ENCODE measurements at places on chromosomes 1 and 21. TPM values are rescaled to one million over a fixed set of nuclear protein-coding genes. Genes with fewer than 3 reads are reported as not detected.

CFAP141 gene
- total RNA-seq: not detected

RHD gene
- total RNA-seq: 0.35 TPM

OR10J4 gene
- not detected for total RNA-seq

CLCA1 gene
- not detected for total RNA-seq

FAAH gene
- 12.6 TPM for total RNA-seq

NOS1AP gene
- 0.40 TPM for total RNA-seq

HAO2 gene
- total RNA-seq: 0.13 TPM

GJC2 gene
- 1.6 TPM for total RNA-seq

CFAP74 gene
- not detected for total RNA-seq

MCOLN2 gene
- total RNA-seq: 0.18 TPM

KIF14 gene
- total RNA-seq: 3.1 TPM

ARV1 gene
- total RNA-seq: 11.8 TPM

ZNF593OS gene
- total RNA-seq: 0.31 TPM

OR2G6 gene
- not detected for total RNA-seq

MROH7 gene
- total RNA-seq: 4.3 TPM

OR2M7 gene
- total RNA-seq: not detected

KCNE2 gene
- total RNA-seq: 0.22 TPM

RNU1-4 gene
- 2,384 TPM for total RNA-seq

APOBEC4 gene
- total RNA-seq: not detected

VCAM1 gene
- 18.4 TPM for total RNA-seq

MPZ gene
- 21.9 TPM for total RNA-seq

CAPN8 gene
- 0.58 TPM for total RNA-seq

CLCA4 gene
- not detected for total RNA-seq

ACTN2 gene
- total RNA-seq: 522 TPM

ADAMTS5 gene
- 13.0 TPM for total RNA-seq

ZNF362 gene
- total RNA-seq: 16.1 TPM

DIRAS3 gene
- total RNA-seq: 3.5 TPM

SHISAL2A gene
- total RNA-seq: 1.8 TPM

SPRR5 gene
- not detected for total RNA-seq

ITLN2 gene
- not detected for total RNA-seq

OR2L13 gene
- not detected for total RNA-seq

SPRR2B gene
- total RNA-seq: not detected

BNIPL gene
- 0.53 TPM for total RNA-seq

PTPRF gene
- 9.3 TPM for total RNA-seq

SPTA1 gene
- total RNA-seq: 1.2 TPM

ZNF644 gene
- 65.6 TPM for total RNA-seq

NAV1 gene
- 21.7 TPM for total RNA-seq

PCP4L1 gene
- total RNA-seq: 0.04 TPM

FAM72D gene
- total RNA-seq: 0.71 TPM

TRIM58 gene
- total RNA-seq: 1.6 TPM

All from muscle of leg (tissue), 16 donors.